ENCODE measurements at places on chromosomes 16 and 17.

DNA sequence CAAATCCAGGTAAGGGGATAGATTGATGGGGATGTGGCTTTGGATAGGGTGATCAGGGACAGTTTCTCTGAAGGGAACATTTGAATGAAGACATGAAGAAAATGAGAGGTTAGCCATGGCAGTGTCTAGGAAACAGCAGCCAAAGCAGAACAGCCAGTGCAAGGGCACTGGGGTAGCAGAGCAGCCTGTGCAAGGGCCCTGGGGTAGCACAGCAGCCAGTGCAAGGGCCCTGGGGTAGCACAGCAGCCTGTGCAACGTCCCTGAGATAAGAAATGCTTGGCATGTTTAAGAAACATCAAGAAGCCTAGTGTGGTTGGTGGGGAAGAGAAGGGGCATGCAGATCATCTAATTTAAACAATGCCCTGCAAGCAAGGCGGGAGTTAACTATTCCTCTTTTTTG is 128.5 kb downstream of the IRX5 start:
- no peak for DNase-seq

- peak; percentile 67 for DNase-seq
These were observed 24.2 kb downstream of the TPSD1 start for GRCh38 chr16:1279945-1280589.

- DNase-seq, result no peak
These were observed 1.4 kb downstream of the CEP131 start for GRCh38 chr17:81221371-81221841.

DNA sequence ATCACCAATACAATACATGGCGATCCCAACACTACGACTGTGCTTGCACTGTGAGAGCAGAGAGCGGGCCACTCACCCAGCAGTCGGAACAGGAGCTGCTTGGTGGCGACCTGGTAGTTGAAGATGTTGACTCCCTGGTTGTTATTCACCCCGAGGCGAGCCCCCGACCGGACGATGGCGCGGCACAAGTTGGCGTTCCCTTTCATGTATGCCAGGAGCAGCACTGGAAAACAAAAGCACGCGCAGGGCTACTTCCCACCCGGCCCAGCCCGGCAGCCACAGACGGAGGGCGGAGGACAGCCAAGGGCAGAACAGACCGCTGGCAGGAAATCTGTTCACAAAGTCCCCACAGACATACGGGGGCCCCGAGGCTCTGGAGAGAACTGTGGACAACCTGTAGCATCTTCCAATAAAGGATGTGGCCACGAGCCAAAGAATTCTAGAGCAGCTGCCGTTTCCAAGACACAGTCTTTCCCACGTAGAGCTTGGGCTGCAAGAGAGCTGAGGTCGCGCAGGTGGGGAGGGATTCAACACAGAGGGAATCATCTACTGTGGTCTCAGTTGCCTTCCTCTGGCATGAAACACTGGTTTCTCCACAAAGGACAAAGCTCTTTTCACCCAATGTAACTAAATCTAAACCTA is 27.8 kb downstream of the CYB5D2 start:
- DNase-seq, result no peak

- DNase-seq, result no peak
These were observed 1.0 kb downstream of the KRT13 start for GRCh38 chr17:41504246-41504977.

DNA sequence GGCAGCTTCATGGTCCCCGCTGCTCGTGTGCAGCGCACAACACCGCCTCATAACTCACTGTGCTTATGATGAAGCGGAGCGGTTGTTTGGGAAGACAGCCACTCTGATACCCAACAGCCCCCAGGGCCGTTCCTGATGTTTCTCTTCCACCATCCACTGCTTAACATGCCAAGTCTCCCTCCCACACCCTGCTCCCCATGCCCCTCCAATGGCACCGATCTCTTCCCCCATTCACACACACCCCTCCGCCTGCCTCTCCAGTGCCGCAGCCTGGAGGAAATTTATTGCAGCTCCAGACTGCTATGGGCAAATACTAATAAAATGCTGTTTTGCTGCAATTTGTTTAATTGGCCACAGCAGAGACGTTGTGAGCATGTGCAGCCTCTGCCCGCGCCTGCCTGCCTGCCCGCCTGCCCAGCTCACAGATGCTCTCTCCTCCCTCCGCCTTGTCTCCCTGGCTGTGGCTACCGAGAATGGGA is 80.3 kb upstream of the LHX1 start:
- no peak for DNase-seq

GRCh38 chr17:50684612-50685333 is 22.9 kb downstream of the ANKRD40 start:
- DNase-seq, result no peak

GRCh38 chr16:79598348-79599181 is 2.0 kb downstream of the MAF start:
- peak; percentile 75 for DNase-seq

- DNase-seq, result no peak
These were observed 9.8 kb downstream of the SPHK1 start for GRCh38 chr17:76394166-76394565.

- DNase-seq, result no peak
These were observed 1.6 kb upstream of the N4BP1 start for GRCh38 chr16:48611329-48612137.

DNA sequence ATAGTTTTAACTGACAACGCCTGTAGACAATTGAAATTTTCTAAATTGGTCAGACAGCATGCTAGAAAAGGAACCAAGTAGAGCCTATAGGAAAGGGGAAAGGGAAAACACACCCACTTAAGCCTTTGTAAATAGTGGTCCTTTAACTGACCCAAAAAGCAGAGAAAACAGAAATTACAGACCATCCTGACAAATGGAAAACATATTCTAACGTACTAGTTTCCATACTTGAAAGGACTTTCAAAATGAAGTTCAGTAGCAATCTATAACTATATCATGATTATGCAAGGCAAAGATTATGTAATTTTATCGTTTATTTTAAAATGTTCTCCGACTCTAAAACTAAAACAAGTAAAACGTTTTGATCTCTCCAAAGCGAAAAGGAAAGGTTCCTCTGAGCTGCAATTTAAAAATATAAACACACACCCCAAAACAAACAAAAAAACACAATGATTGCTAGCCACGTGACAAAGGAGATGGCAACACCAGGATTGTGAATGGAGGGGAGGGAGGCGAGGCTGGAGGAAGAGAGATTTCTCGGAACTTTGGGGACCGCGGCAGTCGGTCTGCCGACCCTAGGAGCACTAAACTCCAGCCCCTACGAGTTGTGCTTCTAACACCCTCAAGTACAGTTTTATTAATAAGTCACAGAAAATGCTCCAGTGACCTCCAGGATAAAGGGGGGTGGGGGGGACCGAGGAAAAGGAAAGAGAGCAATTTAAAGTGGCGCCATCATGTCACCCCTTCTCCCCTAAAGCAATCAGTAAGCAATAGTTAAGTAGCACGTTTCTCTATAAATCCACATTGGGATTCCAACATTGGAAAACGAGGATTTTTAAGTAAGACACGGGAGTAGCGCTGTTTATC is 1.7 kb downstream of the KANSL1 start:
- no peak for DNase-seq

DNA sequence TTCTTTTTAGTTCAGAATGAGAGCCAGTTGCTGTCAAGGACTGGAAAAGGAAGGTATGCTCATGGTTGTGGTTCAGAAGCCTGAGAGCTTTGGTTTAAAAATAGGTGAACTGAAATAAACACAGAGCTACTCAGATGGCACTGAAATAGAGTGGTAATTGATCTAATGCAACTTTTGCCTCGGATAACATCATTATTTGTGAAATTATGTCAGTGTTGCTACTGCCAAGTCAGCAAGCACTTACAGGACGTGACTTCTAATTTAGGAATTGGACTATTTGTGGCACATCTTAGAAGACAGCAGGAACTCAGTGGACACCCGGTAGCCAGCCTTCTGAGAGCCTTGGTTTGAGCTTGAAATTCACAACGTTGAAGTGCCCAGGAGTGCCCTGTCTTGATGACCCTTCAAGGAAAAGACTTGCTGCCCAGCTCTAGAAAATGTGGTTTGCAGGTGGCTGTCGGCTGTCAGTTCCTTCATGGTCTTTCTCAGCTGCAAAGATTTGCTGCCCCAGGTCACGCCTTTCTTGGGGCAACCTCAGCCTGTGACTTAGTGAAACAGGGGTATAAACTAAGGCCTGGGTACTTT is 42.0 kb upstream of the XYLT1 start:
- no peak for DNase-seq

DNA sequence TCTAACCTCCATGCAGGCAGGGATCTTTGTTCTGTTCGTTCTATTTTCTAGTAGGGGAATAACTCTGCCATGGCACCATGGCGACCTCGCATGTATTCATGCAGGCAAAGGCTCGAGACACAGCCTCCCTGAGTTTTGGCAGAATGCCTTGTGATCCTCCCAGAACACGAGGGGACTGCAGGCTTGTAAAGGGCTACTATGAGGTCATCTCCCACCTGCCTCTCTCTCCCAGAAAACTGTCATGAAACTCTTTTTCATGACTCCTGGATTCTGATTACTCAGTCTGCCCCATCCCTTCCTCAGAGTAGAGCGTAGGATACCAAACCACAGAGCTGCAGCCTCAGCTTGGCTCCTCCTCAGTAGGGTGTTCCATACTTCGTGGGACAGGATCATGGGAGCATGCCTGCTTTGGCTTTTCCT is 64.3 kb downstream of the IGF2BP1 start:
- no peak for DNase-seq

GRCh38 chr16:2734844-2735515 is 15.0 kb upstream of the PRSS27 start:
- no peak for DNase-seq

GRCh38 chr16:79982361-79982760 is 381.8 kb upstream of the MAF start:
- DNase-seq, result no peak

GRCh38 chr16:85042606-85043005 is 15.0 kb downstream of the KIAA0513 start:
- DNase-seq, result no peak

- no peak for DNase-seq
These were observed 51.4 kb downstream of the WSB1 start for GRCh38 chr17:27345141-27345904.

DNA sequence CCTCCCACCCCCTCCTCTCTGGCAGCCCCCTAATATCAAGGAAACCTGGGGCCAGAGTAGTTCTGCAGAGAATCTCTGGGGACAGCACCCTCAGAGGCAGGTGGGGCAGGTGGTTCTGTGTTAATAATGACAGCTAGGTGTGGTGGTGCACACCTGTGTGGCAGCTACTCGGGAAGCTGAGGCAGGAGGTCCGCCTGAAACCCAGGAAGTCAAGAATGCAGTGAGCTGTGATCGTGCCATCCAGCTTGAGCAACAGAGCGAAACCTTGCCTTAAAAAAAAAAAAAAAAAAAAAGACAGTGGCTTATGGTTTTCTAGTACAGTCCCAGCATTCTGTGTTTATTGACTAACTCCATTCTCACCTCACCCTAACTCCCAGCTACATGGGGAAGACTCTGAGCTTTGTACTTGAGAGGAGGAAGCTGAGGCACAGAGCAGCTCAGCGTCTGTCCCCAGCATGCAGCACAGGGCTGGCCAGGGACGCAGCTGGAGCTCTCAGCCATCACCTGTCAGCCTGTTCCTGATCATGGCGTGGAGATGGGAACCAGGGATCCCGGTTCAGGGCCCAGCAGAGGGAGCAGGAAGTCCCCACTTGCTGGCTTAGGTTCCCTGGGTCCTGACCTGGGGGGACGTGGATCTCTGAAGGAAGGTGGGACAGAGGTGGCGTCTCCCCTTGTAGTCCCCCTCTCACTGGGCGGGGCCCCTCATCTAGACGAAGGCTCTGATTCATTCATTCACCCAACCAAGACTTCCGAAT is 6.1 kb downstream of the DBNDD1 start:
- DNase-seq, result no peak

DNA sequence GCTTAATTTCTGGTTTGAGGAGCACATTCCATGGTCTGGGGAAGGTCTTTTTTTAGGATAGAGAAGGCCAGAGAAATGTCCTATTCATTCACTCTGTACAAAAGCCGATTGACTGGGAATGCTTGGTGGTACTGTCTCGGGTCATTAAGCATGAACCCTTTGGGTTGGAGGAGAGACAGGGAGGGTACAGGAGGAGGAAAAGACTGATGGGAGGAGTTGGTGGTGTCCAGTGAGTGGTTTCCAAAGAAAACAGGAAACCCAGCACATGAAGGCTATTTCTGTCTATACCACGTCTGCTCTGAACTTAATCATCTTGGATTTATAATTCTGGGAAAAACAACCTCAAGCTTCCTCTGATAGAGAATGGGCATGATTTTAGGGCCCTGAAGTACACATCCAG is 111.9 kb downstream of the XYLT1 start:
- no peak for DNase-seq

DNA sequence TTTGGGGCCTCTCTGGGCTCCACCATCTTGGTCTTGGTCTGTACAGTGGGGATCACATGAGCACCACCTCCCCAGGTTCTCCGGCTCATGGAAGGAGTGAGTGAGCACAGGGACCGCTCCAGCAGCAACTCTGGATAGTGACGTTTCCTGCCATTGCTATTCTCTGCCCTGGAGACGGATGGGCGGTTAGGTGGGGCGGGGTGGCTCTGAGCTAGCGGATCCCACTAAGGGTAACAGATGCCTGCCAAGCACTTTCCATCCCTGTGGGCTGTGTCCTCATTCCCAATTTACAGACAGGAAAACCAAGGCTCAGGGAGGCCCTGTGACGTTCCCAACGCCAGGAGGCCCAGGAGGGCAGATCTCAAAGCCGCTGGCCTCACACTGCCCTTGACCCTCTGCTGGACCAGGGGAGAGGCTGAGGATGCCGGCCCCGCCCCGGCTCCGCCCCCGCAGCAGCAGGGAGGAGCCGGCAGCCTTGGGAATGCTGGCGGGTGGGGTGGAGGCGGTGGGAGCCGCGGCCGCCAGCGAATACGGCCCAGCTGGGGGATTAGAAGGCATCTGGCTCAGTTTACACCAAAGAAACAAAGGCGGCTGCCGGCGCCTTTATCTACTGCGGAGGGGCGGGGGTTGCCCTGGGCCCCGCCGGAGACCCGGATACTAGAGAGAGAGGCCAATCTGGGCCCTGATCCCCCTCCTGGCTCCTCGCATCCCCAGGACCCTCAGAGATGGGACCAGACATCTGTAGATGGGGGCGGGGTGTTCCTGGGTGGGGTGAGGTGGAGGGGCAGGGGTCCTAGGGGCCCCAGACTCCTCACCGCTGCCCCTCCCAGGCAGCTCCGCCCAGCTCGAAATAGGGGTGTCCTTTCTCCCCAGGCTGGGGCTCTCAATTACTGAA is 122.3 kb upstream of the CIBAR2 start:
- DNase-seq, result peak; percentile 88

DNA sequence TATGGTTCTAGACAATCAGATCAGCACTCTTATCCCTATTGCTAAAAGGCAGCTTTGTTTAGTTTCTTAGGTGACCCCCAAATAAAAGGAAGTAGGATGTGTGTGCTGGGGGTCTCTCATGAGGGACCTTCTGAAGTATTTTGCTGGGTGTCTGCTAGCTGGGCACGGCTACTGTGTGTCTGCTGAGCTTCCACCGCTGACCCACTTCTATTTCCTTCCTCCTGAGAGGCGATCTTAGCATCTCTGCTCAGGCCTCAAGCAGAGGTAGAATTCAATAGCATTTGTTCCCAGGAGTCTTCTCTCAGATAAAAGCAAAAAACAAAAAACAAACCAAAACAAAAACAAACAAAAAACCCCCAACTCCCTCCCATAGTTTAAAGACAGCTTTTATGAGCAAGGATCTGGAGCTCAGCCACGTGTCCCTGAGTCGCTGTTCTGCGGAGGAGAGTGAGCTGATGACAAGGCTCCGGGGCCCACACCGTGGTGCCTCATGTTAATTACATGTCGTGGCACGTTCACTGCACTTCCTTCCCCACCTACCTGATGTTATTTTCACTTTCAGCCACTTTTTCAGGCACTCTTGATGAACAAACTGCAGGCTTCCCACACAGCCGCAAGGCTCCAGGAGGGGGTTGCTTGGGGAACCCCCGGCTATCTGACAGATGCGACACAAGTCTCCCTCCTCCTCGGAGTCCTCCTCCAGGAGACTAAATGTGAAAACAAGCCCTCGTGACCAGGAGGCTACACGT is 83.5 kb downstream of the MARCHF10 start:
- DNase-seq, result no peak

Measured in type B pancreatic cell (in vitro differentiated cells).